ENCODE measurements at places on chromosomes 16 and 17.

- DNase-seq: no peak
These were observed 8.4 kb downstream of the FSCN2 start for GRCh38 chr17:81536299-81537290.

- no peak for DNase-seq
These were observed 8.5 kb downstream of the CCL18 start for GRCh38 chr17:36072431-36073121.

DNA sequence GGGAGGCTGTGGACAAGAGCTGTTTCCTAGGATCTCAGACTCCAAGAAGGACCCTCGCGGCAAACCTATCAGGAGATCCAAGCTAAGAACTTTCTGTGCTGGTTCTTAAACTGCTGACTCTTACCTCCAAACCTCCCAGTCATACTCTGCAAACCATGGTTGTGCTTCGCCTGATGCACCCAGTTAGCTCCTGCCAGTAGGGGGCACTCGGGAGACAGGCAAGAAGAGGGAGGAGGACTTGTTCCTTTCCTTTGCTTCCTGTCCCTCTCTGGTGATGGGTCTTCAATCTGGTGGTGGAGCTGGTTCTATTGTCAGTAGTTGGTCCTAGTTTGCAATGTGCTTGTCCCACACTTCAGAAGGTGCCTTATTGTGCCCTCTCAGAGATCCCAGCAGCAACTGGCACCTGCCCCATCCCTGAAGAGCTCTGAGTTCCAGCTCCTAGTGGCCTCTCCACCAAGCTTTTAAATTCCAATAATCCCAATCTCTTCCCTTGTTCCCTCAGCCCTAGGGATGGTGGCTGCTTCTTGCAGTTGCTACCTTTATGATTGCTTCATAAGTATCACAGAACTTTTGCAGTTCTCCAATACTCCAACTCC, 113.5 kb upstream of the RPL38 start:
- no peak for DNase-seq

DNA sequence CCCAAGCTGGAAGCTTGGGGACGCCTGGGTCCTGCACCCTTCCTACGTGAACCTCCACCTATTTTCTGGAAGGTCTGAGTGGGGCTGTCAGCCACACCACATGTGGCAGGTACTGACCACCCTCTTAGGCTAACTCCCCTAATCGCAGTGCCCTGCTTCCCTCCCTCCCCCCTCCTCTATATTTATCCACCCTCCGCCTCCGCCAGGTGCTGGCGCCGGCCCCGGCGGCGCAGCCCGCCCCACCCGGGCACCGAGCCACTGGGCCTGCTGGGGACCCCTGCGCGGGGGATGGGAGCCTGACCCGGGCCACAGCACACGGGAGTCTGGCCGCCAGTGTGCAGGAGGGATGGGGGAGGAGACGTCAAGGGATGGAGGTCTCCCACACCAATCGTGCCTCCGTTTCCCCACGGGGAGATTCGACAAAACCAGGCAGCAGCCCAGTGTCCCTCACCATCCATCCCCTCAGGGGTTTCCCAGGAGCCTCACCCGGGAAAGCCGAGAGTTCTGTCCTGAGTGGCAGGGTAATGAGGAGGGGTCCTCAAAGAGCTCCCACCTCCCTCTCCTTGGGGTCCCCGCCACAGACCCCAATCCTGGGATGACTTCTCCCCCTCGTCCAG, 1.3 kb downstream of the PLEKHH3 start:
- no peak for DNase-seq

GRCh38 chr17:826778-827177, 44.6 kb downstream of the MRM3 start:
- no peak for DNase-seq

DNA sequence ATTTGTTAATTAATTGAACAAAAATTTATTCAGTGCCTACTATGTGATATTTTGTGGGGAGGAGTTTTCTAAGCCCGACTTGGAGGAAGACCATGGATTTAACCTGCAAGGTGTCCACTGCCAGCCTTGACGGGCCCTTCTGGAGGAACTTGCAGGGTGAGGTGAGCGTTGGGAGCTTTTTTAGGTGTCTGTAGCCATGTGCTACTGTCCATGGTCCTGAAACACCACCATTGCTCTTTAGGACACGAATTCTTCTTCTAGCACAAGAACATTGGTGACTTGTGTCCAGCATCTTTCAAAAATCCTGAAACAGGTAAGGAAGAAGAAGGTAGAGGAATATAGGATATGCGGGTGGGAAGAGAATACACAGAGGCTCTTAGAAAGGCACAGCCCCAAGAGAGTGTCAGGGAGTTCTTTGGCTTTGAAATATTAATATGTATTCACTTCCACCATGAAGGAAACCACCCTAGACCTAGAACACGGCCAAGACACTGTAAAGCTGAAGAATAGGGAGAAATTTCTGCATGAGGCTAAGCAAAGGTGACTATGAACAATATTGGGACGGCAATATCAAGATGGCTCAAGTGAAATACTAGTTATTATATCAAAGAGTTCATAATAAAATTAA, 27.9 kb upstream of the OR4D1 start:
- DNase-seq: no peak

DNA sequence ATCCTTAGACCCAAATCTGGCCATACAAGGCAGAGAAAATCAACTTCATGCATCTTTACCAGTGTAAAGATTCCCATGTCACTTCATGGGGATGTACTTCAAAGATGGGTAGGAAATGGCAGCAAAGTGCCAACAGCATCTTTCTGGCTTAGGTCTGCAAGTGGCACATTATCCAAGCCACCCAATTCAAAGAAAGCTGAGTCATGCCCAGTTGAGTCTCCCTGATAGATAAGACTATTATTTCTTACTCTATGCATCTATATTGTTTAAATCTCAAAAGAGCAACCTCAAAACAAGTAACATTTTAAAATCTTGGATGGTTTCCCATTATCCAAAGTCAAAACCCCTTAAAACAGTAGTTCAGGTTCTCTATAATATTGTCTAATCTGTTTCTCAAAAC, 61.2 kb upstream of the HSBP1 start:
- DNase-seq: no peak

- peak; percentile 22 for DNase-seq
These were observed 32.1 kb downstream of the NDE1 start for GRCh38 chr16:15682105-15682570.

DNA sequence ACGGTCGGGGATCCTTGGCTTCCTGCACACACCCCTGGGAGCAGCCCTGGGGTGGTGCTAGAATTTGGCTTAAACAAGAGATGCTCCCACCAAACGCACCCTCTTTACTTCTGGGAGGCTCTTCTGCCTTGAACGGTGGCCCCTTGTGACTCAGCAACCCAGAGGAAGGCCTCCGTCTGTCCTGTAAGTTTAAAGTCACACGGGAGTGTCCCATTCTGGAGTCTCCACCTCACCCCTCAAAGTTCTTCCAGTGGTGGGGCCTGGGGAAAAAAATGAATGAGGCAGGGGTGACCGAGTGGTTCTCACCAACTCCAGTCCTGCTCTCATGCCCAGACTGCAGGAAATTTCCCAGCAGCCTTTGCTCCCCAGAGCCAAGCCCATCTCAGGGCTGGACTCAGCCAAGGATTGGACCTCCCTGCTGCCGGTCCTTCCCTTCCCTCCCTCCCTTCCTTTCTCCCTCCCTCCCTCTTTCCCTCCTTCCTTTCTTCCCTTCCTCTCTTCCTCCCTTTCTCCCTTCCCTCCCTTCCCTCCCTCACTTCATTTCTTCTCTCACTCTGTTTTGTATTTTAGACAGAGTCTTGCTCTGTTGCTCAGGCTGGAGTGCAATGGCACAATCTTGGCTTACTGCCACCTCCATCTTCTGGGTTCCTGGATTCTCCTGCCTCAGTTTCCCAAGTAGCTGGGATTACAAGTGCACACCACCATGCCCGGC, 11.4 kb downstream of the ITGAD start:
- DNase-seq: no peak

- no peak for DNase-seq
These were observed 15.0 kb downstream of the GGA3 start for GRCh38 chr17:75246404-75246803.

- no peak for DNase-seq
These were observed 33.2 kb downstream of the RBFOX3 start for GRCh38 chr17:79577485-79578187.

GRCh38 chr17:75785016-75785890, 647 bp downstream of the UNK start:
- peak; percentile 91 for DNase-seq

GRCh38 chr17:74008196-74008595, 195.3 kb upstream of the RPL38 start:
- no peak for DNase-seq

DNA sequence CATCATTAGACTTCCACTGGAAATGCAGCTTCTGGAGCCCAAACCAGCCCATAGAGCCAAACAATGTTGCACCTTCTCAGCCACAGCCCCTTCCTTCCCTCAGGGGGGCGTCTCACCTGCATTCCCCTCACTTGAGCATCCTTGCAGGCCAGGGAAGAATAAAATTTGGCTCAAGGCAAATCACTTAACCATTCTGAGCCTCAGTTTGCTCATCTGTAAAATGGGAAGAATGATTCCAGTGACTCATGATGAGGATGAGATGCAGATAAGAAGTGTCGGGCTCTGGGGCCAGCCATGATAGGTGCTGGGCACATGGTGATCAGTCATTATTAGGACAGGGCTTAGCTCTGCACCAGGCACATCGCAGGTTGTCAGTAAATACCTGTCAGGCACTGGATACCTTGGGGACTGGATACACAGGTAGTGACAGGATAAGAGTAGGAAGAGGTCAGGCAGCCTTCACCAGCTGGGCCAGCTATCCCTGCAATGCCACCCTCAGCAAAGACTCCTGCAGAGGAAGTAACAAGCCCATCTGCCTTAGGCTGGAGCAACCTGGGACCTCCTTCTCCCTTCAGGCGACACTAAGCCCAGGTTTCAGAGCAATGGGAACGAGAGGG, 208.0 kb upstream of the TNRC6C start:
- no peak for DNase-seq

GRCh38 chr16:68086336-68086841, 1.2 kb downstream of the NFATC3 start:
- DNase-seq: no peak

GRCh38 chr17:7136266-7136877, 21.8 kb upstream of the ASGR2 start:
- no peak for DNase-seq

- DNase-seq: no peak
These were observed 4.7 kb downstream of the PRR29 start for GRCh38 chr17:64002658-64003525.

DNA sequence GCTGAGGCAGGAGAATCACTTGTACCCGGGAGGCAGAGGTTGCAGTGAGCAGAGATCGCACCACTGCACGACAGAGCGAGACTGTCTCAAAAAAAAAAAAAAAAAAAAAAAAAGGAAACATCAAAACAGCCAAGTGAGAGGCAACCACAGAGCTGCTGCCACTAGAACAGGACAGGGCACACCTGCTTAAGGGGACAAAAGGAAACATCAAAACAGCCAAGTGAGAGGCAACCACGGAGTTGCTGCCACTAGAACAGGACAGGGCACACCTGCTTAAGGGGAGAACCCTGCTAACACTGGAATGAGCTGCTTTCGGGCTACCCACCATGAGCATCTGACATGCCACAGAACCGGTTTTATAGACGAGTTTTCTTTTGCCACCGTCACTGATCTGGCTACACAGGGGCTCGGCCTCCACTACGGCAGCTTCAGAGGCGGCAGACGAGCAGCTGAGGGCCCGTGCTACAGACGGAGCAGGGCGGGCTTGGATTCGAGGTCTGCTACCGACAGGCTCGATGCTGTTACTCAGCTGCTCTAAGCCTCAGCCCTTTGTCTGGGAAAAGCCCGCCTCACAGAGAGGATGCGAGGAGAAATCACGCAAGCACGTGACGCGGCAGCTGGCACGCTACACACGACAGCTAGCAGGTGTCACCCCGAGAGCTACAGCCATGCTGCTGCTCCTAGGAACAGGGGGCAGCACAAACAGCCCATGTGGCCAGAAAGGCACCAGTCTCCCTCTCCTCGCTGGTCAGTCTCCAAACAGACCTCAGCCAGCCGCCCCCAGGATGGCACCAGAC, 2.0 kb downstream of the P4HB start:
- no peak for DNase-seq

- no peak for DNase-seq
These were observed 4.1 kb upstream of the SLFN5 start for GRCh38 chr17:35238821-35239220.

DNA sequence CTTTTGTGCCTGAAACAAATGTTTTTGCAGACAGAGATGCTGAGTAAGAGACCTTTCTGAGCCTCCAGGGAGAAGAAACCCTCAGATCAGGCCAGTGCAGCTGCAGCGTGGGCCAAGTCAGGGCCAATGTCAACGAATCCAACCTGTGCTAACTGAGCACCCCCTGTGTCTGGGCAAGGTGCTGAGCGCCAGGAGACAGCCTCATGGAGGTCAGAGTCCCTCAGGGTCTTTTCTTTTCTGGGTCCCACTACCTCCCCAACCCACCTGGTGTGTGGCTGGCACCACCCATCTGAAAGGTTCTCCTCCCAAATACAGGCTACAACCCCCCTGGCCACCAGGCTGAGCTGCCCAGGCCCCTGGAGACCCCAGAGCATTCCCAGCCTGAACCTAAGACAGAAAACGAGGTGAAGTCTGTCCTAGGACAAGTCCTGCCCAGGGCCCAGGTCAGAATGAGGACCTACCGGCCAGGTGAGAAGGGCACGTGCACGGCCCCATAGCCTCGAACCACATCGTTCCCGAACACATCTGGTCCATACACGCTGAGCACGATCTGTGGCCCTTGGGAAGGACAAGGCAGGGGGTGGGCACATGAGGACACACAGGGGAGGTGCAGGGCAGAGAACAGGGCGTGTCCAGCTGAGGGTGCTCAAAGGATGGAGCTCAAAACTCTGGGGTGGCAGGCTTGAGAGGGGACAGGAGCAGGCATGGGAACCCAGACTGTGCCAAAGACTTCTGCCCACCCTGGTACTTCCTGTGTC, 15.0 kb downstream of the B9D1 start:
- no peak for DNase-seq

DNA sequence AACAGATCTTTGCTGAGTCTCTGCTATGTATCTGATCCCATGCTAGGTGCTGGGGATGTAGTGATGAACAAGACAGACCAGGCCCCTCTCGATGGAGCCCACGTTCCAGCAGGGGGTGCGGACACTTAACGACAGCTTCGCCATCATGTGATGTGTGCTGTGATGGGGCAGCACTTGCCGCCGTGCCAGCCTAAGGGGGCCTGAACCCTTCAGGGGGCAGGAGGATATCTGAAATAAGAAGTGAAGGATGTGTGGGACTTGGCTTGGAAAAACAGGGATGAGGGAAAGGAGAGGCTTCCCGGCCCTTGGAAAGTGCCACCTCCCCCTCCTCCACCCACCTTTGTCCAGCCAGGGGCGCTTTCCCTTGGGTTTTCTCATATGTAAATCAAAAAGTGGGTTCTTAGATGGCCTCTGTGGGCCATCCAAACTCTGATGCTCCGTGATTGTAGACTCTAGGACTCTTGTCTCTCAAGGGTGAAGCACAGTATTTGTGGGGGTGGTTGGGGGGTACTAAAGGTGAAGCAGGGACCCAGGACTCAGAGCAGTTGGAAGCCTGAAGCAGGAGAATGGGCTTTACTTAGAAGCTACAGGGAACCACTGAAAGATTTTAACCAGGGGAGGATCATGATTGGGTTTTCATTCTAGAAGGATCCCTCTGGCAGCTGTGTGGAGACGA, 4.0 kb upstream of the DLX3 start:
- DNase-seq: no peak
